ENCODE measurements at places on chromosomes 6 and 20.

DNA sequence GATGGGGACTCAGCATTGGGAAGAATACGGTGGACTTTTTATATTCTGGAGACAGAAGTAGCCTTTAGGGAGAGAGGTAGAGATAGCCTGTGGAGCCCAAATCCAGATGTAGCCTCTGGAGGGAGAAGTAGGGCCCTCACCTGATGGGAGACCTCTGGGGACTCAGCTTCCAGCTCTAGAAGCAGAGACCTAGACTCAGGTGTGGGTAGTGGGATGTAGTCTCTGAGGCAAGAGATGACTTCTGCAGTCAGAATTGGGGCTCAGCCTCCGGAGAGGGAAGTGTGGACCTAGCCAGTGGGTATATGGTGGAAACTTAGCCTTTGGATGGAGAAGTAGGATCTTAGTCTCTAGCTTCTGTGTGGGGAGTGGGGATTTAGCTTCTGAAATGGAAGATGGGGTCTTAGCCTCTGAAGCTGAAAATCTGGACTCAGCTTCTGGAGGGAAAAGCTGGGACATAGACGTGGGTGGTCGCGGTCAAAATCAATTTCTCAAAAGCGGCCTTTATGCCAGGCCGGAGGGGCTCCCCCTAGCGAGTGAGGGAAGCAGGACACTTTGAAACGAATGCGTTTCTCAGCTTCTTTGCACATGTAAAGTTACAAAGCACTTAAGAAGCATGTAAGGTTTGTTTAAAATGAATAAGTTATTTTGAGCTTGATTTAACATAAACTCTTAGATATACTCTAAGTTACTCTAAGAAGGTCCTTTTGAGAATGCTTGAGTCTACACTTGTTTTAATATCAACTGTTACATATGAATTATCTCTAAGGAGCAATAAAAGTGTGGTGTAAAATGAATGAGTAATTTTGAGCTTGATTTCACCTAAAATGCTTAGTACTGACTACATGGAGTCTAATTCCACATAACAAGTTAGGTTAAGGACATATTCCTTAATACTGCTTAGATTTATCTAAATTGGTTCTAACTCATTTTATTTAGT, 12.9 kb upstream of the ZNF343 start:
- DNase-seq: no peak

DNA sequence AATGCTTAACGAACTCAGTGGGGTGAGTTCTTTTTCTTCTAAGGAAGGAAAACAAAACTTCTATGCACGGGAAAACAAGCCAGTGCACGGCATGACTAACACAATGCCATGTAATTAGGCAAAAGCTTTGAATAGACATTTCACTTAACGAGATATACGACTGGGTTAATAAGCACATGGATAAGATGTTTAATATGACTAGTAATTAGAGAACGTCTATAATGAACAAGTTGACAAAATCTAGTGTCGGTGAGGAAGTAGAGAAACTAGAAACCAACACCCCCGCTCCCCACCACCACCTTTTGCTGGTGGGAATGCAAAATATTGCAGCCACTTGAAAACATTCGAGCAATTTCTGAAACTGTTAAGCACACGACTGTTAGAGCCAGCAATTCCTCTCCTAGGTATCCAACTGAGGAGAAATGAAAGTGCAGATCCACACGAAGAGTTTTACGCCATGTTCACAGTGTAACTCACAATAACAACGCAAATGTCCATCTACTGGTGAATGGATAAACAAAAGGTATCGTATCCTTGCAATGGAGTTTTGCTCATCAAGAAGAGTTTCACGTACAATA, 644.9 kb upstream of the AGPAT4 start:
- no peak for DNase-seq

DNA sequence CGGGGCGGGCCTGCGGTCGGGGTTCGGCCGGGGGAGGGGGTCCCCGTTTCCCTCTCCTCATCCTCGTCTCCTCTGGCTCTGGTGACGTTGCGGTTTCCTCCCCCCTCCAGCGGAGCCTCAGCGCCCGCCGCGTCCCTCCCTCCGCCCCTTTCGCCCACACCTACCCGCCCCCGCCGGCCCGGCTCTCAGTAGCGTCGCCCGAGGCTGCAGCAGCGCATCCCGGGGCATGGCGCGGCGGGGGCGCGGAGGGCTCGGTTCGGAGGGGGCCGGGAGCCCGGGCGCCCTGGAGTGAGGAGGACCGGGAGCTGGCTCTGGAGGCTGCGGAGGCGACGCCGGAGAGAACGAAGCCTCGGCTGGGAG, at the start of gene DSE:
Gene DSE, plus strand, starts transcription at position 188 of the 360 bp plus-strand sequence. CDS start 28,304 bp downstream, outside the sequence.
- peak; percentile 69 for DNase-seq

DNA sequence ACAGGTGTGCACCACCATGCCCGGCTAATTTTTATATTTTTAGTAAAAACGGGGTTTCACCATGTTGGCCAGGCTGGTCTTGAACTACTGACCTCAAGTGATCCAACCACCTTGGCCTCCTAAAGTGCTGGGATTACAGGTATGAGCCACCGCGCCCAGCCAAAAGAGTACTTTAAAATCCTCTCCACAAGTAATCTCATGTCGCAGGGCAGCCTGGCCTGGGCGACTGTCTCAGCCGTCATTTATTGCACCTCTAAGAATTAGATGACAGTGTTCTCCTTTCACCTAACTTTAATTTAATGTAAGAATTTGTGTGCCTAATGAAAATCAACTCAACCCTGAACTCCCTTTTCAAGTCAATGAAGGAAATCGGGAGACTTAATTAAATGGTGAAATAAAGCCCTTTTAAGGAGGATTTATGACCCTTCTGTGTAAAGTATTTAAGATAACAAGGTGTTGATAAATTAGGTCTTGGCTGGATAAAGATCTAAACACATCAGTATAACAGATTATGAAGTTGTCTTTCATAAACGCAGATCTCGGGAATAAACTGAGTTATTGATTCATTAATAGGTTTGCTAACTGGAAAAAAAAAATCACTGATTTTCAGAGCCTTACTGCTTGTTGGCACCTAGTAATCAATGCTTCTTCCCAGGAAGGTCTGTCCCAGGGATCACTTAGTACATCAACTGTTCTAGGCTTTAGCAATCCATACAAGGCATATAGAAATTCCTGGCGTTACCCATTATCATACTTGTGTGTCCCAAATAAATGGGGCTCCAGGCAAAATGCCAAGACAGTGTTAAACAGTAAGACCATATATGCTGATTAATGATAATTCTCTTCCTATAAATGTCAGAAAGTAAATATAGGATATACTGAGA, 209.3 kb downstream of the GMDS start:
- DNase-seq: no peak

GRCh38 chr6:149917679-149918078, 5.2 kb downstream of the RAET1G start:
- DNase-seq: no peak

DNA sequence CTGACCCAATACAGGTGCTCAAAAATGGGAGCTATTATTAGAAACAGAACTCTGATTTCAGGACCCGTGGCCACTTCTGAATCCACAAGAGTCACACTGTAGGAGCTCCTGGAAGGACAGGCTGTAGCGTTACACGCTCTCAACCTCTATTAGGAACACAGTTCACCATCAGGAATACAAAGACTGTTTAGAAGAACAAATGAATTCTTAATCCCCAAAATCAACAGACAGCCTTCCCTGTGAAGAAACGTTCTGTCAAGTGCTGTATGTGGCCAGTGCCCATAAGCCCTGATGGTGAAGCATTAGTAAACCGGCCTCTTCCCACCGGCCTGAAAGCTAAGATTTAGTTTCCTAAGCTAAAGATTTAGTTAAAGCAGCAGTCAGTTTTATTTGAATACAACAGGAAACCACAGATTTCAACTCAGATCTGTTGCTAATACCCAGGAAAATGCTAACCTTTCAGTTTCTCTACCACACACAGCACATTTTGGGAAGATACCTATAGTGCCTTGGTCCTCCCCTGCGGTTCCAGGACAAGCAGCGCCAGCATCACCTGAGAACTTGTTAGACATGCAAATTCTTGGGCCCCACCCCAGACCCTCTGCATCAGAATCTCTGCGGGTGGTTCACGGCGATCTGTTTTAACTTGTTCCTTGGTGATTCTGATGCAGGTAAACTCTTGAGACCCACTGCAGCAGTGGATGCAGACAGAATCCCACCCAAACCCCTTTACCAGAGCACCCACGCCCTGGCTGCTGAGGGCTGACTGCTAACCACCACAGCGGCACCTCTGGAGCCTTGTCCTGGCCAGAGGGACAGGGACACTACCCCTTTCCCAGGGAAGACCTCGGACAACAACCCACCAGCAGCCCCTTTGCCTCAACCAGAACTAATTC, 33.4 kb downstream of the MTRES1 start:
- DNase-seq: no peak

Data from putamen (tissue), 1 donor.